ENCODE measurements at places on chromosomes 5 and 9.

DNA sequence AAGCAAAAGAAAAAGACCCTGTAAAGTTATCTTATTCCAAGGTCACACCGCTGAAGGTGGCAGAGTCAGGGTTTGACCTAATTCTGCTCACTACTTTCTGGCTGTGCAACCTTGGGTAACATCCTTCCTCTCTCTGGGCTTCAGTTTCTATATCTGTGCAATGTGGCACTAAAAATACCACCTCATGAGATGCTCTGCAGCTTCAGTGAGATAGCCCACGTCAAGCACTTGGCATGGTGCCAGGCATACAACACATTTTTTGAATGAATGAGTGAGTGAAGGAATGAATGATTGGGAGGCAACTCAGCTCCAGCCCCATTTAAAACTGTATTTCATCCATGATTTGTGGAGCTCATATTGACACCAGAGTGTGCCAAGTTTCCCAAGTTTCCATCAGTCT lies 62.3 kb downstream of the FOXI1 start:
- DNase-seq: no peak

DNA sequence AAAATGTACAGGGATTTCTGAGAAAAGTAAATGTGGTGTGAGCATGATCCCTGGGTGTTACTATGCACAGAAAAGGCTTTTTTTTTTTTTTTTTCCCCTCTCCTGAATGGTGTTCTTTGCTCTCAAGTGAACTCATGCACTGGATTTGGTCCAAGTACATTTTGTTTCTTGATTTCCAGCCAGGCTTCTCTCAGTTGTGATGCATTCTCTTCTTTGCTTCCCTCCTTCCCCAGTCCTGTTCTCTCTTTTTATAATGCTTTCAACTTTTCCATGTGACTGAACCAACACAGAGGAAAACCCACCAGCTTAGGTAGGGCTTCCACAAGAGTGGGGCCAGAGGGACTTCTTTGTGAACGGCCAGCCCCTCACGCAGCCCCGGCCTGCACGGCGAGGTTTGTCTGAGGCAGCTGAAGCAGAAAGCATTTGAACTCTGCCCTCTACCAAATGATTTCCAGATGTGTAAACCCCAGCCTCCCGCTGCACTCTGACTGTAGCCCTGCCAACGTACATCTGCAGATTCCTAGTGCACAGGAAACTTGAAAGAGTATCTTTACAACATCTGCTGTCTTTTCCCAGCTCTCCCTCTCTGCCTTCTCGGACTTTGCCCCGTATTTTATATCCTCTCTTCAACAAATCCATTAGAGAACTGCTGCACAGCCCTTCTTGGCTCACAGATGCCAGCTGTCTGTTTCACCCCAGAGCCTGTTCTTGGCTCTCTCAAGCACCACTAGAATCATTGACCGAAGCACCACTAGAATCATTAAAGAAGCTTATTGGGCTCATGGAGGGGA lies 71.8 kb upstream of the CD180 start:
- DNase-seq: no peak

GRCh38 chr5:1392801-1393565 lies 48.1 kb upstream of the CLPTM1L start:
- no peak for DNase-seq

- DNase-seq: no peak
These were observed 7.0 kb downstream of the PAX5 start for GRCh38 chr9:37026931-37027581.

GRCh38 chr9:72589667-72590521 lies 68.5 kb downstream of the TMC1 start:
- DNase-seq: no peak

DNA sequence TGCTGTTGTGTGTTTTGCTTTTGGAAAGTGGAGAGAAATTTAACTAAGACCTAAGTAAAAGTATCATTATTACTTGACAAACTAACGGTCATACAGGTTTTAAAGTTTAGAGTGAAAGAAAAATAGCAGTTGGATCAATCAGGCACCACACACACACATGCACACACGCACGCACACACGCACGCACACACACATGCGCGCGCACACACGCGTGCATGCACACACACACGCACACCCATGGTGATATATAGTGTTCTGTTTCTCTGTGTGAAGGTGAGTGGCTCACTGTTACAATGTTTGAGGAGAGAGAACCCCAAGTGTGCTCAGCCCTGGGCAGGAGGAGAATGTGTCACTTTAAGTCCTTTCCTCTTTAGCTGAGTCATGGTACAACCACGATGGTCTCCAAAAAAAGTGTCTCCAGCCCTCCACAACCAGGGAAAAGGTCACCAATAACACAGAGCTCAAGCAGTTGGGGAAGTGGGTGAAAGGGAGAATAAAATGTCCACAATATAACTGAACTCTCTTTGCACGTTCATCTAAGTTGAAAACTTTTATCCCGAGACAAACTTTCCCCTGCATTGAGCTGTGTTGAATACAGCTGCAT lies 3.2 kb downstream of the ZNF366 start:
- DNase-seq: no peak

GRCh38 chr5:157930710-157931109 lies 71.8 kb upstream of the CLINT1 start:
- no peak for DNase-seq

DNA sequence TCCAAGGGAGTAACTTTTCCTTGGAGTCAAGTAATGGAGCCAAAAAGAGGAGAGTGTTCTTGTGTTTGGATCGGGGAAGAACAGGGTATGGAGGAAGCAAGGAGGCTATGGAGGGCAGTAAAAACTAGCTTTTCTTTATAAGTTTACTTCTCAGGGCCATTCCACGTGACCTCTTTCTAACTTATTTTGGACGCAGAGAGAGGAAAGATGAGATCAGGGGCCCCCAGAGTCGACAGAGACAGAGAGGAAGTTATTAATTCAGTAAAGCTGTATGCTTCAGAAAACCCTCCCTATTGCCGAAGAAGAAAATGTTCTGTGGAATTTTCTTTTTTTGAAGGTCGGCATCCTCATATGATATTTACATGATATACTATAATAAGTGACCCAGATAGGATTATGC lies 233.8 kb upstream of the MPDZ start:
- no peak for DNase-seq

DNA sequence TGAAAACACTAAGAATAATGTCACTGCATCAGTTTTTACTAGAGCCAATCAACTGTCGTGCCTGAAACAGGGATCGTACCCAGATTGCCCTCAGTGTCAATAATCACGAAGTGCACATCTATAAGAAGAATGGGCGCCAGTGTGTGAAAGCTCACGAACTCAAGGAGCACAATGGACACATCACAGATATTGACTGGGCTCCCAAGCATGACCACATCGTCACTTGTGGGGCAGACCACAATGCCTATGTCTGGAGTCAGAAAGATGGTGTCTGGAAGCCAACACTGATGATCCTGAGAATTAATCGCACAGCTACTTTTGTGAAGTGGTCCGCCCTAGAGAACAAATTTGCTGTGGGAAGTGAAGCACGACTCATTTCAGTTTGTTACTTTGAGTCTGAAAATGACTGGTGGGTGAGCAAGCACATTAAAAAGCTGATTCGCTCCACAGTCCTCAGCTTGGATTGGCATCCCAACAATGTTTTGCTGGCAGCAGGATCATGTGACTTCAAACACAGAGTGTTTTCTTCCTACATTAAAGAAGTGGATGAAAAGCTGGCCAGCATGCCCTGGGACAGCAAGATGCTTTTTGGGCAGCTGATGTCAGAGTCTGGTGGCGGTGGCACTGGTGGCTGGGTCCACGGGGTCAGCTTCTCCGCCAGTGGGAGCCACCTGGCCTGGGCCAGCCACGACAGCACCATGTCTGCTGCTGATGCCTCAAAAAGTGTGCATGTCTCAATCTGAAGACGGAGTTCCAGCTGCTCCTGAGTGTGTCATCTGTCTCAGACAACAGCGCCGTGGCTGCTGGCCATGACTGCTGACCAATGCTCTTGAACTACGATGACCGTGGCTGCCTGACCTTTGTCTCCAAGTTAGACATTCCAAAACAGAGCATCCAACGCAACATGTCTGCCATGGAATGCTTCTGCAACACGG lies 32.2 kb downstream of the NSA2 start:
- DNase-seq: no peak

- DNase-seq: no peak
These were observed 414.1 kb downstream of the FAM170A start for GRCh38 chr5:120043431-120043830.

DNA sequence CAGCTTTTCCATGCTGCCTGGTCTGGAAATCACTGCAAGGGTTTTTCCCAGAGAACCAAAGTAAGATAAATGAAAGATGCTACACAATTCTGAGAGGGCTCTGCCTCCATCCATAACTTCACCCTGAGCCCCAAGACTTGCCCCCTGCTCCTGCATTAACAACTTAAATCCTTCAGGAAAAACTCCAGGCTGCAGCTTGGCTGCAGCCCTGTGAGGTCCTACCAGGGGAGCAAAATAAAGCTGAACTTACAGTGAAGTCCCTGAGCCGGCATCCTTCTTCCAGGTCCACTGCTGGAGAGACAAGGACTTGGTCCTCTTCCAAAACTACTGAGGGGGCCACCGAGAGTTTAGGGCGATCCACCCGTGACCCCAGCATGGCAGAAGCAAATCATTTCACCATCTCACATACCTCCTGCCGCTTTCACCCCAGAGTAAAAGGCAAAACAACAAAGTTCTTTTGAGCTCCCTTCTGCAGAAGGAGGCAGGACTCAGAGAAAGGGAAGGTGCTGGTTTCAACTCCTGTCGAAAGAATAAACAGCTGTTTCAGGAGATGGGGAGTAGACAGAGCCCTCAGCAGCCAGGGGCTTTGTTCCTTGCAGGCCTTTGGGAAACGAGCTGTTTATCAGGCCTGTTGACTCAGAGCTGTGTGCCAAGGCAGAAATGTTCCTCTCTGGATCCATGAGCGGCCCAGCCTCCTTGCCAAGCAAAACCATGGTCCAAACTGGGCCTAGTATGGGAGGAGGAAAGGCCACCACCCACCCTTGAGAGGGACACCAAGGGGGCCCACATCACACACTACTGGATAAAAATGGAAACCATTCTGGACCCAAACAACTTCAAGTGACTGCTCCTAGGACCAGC lies 20.6 kb downstream of the GGTA1 start:
- no peak for DNase-seq

DNA sequence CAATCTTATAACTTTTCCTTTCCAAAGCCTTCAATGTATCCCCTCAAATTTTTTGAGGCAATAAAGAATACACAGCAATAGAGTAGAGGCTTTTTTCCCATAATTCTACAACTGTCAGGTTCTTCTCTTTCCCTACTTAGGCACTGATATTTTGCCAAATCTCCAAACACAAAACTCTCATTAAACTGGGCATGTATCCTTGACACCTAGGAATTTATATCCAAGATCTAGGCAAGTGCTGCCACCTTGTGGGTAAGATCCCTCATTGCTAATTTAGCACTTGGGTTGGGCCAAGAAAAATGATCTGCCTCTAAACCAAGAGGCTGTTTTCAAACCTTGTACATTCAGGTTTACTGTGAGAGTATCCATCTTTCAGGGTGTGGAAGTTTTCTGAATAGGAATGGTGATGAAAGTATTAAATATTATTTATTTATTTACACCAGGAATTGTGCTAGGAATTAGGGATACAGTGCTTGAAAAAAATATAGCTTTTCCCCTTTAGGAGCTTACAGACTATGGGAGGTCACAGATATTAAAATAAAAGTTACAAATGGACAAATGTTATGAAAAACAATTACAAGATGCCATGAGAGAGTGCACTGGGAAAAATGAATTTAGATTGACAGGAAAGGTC lies 17.6 kb downstream of the TSTD2 start:
- DNase-seq: peak; percentile 63

DNA sequence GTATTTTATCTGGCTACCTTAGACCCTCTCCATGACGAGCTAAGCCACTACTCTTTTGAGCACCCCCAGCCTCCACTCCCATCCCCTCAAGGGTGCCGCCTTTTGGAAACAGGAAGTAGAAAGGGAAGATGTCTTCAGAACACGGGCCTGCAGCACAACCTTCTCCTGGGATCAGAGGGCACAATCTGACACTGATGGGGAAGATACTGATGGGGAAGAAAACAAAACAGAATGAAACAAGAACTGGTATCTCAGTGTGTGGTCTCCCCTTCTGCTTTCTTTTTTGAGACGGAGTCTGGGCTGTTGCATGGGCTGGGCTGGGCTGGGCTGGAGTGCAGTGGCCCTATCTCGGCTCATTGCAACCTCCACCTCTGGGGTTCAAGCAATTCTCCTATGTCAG lies 539.7 kb upstream of the DAP start:
- no peak for DNase-seq

GRCh38 chr9:1938135-1938534 lies 77.0 kb upstream of the SMARCA2 start:
- DNase-seq: no peak

- DNase-seq: no peak
These were observed 69.4 kb downstream of the LMX1B start for GRCh38 chr9:126682928-126683697.

GRCh38 chr5:90994796-90995195 lies 388.3 kb downstream of the ARRDC3 start:
- DNase-seq: no peak

Data from GM10248 (cell line).